ENCODE measurements at places on chromosomes 1 and 21.

DNA sequence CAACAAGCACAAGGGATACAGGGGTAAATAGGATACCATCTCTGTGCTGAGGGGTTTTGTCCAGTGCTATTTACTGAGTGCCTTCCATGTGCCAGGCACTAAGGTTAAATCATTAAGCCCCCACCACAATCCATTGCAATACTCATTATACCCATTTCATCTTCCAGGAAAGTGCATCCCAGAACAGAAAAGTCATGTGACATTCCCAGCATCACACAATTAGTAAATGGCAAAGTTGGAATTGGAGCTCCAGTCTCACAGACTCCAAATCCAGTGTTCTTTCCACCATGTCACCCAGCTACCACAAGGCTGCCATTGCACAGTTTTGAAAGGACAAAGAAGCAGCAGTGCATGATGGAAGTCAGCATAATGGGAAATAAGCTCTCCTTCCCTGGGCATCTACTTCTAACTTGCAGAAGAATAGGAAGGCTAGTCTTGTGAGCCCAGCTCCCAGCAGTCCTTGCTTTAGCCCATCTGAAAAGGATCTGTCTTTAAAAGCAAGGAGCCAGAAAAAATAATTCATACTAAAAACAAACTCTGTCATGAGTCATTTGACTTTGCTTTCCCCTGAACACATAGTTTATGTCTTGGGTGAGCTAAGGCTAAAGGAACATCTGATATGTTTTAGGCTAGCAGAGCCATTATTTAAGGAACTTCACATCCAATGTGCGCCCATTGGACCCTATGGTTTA is 111.4 kb upstream of the HOOK1 start:
- H3K27me3 ChIP-seq: no peaks in the 10 kb centered on the region
- H3K4me3 ChIP-seq: no peak overlapping the region
- no peaks in the 10 kb centered on the region for H3K36me3 ChIP-seq

- DNase-seq: no peak
- H3K4me3 ChIP-seq: no peak overlapping the region
- H3K27me3 ChIP-seq: no peaks in the 10 kb centered on the region
These were observed 216.8 kb downstream of the CTH start for GRCh38 chr1:70627910-70628309.

DNA sequence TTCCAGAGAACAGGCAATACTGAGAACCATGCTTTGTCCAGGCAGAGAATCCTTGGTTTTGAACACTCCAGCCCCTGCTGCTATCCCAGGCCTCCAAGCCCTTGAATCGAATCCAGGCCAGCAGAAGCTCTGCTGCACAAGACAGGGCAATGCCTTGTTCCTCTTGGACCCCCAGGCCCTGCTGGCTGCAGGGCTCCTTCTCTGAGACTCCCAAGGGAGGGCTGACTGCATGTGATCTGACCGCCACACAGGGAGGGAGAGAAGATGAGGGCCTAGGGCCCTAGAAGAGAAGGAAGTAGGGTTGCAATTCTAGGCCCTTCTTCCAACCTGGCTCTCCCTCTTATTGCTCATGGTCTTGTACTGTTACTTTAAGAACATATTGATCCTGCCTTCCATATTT is 160.6 kb upstream of the EDN2 start:
- H3K4me1 ChIP-seq: peaks cover 63% of the 10 kb centered on the region
- peaks cover 75% of the 10 kb centered on the region for H3K36me3 ChIP-seq
- no peak for DNase-seq
- peak overlapping the region; percentile 77 for H3K27ac ChIP-seq
- H3K4me3 ChIP-seq: no peak overlapping the region

- H3K36me3 ChIP-seq: no peaks in the 10 kb centered on the region
- no peak overlapping the region for H3K27ac ChIP-seq
- DNase-seq: no peak
- H3K4me3 ChIP-seq: no peak overlapping the region
- H3K27me3 ChIP-seq: no peaks in the 10 kb centered on the region
These were observed 159.5 kb downstream of the SLC45A1 start for GRCh38 chr1:8477166-8477982.

DNA sequence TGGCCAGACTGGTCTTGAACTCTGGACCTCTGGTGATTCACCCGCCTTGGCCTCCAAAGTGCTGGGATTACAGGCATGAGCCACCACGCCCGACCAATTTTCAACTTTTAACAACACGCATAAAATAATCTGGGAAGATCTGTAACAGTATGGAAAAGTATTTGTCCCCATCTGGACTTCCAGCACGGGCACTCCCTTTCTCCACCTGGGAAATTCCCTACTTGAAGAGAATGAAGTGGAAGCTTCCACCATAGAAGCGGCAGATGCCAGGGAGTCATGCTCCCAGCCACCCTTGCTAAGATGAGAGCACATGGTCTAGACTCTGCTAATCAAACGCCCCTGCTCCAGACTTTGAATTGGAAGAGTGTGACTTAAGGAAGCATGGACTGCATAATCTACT is 9.0 kb upstream of the GPR137B start:
- no peak overlapping the region for H3K4me3 ChIP-seq
- no peaks in the 10 kb centered on the region for H3K36me3 ChIP-seq
- peaks cover 12% of the 10 kb centered on the region for H3K27me3 ChIP-seq
- no peaks in the 10 kb centered on the region for H3K4me1 ChIP-seq
- no peak overlapping the region for H3K27ac ChIP-seq

GRCh38 chr1:10680487-10680886 is 116.0 kb downstream of the CASZ1 start:
- no peaks in the 10 kb centered on the region for H3K27me3 ChIP-seq
- H3K36me3 ChIP-seq: no peaks in the 10 kb centered on the region
- no peak overlapping the region for H3K4me3 ChIP-seq
- no peak overlapping the region for H3K27ac ChIP-seq
- peaks cover 4% of the 10 kb centered on the region for H3K4me1 ChIP-seq
- no peak for DNase-seq

DNA sequence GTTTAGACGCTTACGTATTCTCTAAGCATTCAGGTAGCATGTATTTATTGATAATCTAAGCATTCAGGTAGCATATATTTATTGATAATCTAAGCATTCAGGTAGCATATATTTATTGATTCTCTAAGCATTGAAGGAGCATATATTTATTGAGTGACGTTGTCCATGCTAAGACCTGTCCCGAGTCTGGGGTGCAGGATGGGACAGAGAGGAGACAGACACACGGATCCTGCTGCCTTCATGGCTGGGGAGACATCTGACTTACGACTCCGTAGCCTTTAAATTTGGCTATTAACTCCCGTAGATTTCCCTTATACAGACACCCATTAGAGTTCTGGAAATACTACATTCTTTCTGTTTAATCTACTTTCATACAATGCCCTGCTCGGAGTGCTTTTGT is 982 bp downstream of the SCCPDH start:
- peaks cover 35% of the 10 kb centered on the region for H3K36me3 ChIP-seq
- H3K4me3 ChIP-seq: peak overlapping the region; percentile 80
- H3K4me1 ChIP-seq: peaks cover 26% of the 10 kb centered on the region
- no peaks in the 10 kb centered on the region for H3K27me3 ChIP-seq
- DNase-seq: no peak

DNA sequence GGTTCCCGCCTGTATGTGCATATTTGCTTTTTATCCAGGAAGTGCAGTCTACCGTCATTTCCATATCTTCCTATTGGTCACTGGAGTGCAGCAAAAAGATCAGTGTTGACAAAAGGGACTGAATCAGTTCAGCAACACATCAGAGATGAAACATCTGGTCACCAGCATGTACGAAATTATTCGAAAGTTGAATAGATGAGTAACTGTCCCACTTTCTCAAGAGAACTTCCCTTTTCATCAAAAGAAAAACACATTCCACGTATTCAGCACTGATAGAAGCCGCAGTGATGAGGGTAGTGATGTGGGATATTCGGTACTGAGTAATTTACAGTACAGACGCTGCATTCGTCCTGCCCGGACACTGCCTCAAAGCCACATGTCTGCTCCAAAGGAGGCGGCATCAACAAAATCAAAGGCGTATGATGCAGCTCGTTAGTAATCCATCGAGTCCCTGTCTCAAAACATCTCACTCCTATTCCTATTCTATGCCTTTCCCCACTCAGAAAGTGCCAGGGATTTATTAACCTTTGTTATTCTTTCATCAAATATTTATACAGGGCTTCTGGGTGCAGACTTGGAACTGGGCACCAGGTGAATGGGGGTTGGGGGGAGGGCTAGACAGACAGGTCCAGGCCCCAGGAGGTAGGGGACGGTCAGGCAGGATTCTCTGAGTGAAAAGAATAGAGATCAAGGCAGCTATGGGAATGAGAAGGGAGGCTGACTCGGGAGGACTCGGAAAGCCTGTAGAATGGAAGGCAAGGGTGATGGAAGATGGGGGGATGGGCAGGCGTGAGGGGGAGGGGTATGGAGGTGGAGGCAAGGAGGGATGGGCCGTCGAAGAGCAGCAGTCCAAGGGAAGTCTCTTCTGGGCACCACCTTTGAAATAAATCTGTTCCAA is 79.5 kb upstream of the SLC45A1 start:
- no peak overlapping the region for H3K27ac ChIP-seq
- no peaks in the 10 kb centered on the region for H3K27me3 ChIP-seq
- H3K4me3 ChIP-seq: no peak overlapping the region
- no peaks in the 10 kb centered on the region for H3K36me3 ChIP-seq

DNA sequence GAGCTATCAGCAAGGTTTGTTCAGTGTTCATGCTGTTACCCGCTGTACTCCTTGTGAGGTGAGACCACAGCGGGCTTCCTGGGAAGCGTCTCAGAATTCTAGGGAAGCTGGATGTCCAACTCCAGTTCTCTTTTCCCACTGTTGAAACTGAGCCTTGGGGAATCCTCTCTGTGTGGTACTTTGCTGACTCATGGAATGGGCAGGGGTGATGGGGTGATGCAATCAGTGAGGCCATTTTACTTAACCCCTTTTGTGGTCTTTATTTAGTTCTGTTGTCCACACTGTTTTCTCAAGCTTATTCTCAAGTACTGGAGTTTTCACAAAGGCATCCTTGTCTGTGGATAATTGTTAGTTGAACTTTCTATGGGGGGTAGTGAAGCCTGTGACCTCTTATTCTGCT is 42.6 kb downstream of the ACKR1 start:
- no peaks in the 10 kb centered on the region for H3K4me1 ChIP-seq
- no peaks in the 10 kb centered on the region for H3K36me3 ChIP-seq
- H3K27ac ChIP-seq: no peak overlapping the region
- H3K4me3 ChIP-seq: no peak overlapping the region
- no peak for DNase-seq

- H3K36me3 ChIP-seq: no peaks in the 10 kb centered on the region
- H3K27me3 ChIP-seq: peaks cover 22% of the 10 kb centered on the region
- H3K4me3 ChIP-seq: no peak overlapping the region
- H3K4me1 ChIP-seq: 0 out of 2 replicates have a peak, but pooled peaks cover 8% of the 10 kb centered on the region
- no peak overlapping the region for H3K27ac ChIP-seq
- peak; percentile 38 for DNase-seq
These were observed 70.6 kb upstream of the GJB5 start for GRCh38 chr1:34684266-34684665.

- no peaks in the 10 kb centered on the region for H3K36me3 ChIP-seq
- no peaks in the 10 kb centered on the region for H3K4me1 ChIP-seq
- no peak for DNase-seq
- no peak overlapping the region for H3K4me3 ChIP-seq
- no peak overlapping the region for H3K27ac ChIP-seq
These were observed 45.9 kb downstream of the TRPM2 start for GRCh38 chr21:44399151-44399954.

- H3K27me3 ChIP-seq: no peaks in the 10 kb centered on the region
- peak overlapping the region; percentile 93 for H3K4me3 ChIP-seq
- peaks cover 38% of the 10 kb centered on the region for H3K36me3 ChIP-seq
- H3K27ac ChIP-seq: peak overlapping the region; percentile 81
These were observed 1.0 kb downstream of the ZNF687 start for GRCh38 chr1:151282883-151283725.

DNA sequence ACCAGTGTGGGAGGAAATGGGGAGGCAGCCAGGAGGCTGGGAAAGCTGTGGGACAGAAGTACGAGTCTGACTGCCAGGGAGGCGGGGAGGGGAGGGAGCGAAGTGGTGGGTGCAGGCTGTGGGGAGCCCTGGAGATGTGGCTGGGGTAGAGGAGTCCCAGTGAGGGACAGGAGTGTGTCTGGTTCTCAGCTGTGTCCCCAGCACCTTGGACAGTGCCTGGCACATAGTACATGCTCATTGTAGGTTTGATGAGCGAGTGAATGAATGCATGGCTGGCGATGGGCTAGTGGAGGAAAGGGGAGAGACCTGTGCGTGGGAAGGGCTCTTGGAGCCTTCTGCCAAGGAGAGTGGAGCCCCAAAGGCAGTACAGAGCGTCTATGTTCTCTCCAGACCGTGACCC is 104.1 kb downstream of the SIK1 start:
- H3K36me3 ChIP-seq: no peaks in the 10 kb centered on the region
- H3K4me1 ChIP-seq: no peaks in the 10 kb centered on the region
- H3K27ac ChIP-seq: no peak overlapping the region

GRCh38 chr21:9750341-9751086 is 770.9 kb upstream of the TPTE start:
- no peak for DNase-seq
- no peaks in the 10 kb centered on the region for H3K4me1 ChIP-seq
- H3K36me3 ChIP-seq: no peaks in the 10 kb centered on the region
- H3K27me3 ChIP-seq: no peaks in the 10 kb centered on the region
- no peak overlapping the region for H3K27ac ChIP-seq

GRCh38 chr1:43518935-43519686 is 11.6 kb upstream of the PTPRF start:
- no peaks in the 10 kb centered on the region for H3K4me1 ChIP-seq

DNA sequence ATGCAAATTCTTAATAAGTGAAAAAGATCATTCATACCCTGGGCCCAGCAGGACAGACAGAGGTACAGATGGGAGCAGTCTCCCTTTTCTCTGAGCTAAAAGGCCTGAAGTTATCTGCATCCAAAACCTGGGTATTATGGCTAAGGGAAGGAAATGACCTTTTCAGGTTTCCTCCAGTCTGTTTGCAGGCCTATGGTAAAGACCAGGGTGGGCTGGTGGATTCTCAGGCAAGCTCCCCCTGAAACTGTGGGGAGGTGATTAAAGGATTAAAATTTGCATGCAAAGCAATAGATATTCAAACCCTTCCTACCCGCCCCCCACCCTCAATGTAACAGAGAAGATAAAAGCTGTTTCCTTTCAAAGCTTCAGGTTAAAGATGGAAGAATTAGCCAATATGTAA is 471.8 kb upstream of the RUNX1 start:
- no peaks in the 10 kb centered on the region for H3K36me3 ChIP-seq
- H3K4me1 ChIP-seq: peaks cover 74% of the 10 kb centered on the region

- H3K27me3 ChIP-seq: no peaks in the 10 kb centered on the region
- H3K4me3 ChIP-seq: no peak overlapping the region
These were observed 60.0 kb upstream of the GRIK3 start for GRCh38 chr1:37094302-37094701.

GRCh38 chr1:233389893-233390292 is 62.4 kb downstream of the MAP3K21 start:
- H3K4me1 ChIP-seq: no peaks in the 10 kb centered on the region
- H3K4me3 ChIP-seq: no peak overlapping the region
- DNase-seq: no peak

GRCh38 chr1:151344291-151344690 is 2.8 kb downstream of the RFX5 start:
- no peak overlapping the region for H3K27ac ChIP-seq
- H3K4me1 ChIP-seq: peaks cover 36% of the 10 kb centered on the region
- no peaks in the 10 kb centered on the region for H3K27me3 ChIP-seq
- H3K36me3 ChIP-seq: peaks cover 44% of the 10 kb centered on the region
- H3K4me3 ChIP-seq: no peak overlapping the region

Measured in DND-41 (cell line).